ENCODE measurements at places on chromosomes 7 and 10. TPM values are rescaled to one million over a fixed set of nuclear protein-coding genes. Genes with fewer than 3 reads are reported as not detected.
A peak's percentile ranks its signal among the peaks of the same experiment; 100 is the strongest.

- no peak for DNase-seq
- no peaks in the 10 kb centered on the region for H3K36me3 ChIP-seq
- H3K27ac ChIP-seq: peak overlapping the region; percentile 79
- no peaks in the 10 kb centered on the region for H3K27me3 ChIP-seq
- peaks cover 27% of the 10 kb centered on the region for H3K4me1 ChIP-seq
Observed at GRCh38 chr10:660413-660969, 29.0 kb downstream of the DIP2C start.

IFIT1B gene
- total RNA-seq: not detected

DNA sequence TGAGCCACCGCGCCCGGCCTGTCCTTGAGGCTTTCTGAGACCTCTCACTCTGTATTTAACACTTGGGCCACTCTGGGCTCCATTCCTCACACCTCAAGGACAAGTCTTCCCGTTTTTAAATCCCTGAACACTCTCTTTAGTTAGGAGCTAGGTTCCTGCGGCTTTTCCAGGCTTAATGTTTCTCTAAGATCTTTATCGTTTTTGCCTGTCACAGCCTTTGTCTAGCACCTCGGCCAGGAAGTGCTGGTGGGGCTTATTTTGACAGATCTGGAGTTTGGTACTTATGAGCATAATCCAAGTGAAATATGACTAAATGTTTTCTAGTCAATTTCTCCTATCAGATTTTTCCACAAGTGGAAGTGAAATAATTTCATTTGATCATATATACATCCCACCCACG, 186.6 kb downstream of the DPY19L1 start:
- H3K36me3 ChIP-seq: no peaks in the 10 kb centered on the region
- no peak for DNase-seq
- no peak overlapping the region for H3K27ac ChIP-seq
- H3K27me3 ChIP-seq: no peaks in the 10 kb centered on the region

DNA sequence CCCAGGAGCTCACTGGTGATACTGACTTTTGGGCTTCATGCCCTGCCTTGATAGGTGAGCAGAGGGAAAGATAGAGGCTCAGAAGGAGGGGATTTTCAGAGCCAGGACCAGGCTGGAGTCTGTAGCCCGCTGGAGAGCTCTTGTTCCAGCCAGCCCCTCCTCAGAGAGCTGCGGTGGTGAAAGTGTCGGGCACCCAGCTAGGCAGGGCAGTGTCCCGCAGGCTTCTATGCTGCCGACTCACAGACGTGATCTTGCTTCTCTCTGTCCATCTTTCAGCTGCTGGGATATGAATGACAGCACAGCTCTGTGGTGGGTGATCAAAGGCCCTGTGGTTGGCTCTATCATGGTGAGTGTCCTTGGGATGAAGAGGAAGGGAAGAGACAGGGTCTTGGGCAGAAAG, 35.2 kb downstream of the ADCYAP1R1 start:
- H3K4me3 ChIP-seq: no peak overlapping the region
- no peaks in the 10 kb centered on the region for H3K36me3 ChIP-seq
- H3K27ac ChIP-seq: no peak overlapping the region
- H3K27me3 ChIP-seq: no peaks in the 10 kb centered on the region
- peaks cover 5% of the 10 kb centered on the region for H3K4me1 ChIP-seq

LBX1 gene
- total RNA-seq: not detected

OR9A2 gene
- total RNA-seq: not detected

DNA sequence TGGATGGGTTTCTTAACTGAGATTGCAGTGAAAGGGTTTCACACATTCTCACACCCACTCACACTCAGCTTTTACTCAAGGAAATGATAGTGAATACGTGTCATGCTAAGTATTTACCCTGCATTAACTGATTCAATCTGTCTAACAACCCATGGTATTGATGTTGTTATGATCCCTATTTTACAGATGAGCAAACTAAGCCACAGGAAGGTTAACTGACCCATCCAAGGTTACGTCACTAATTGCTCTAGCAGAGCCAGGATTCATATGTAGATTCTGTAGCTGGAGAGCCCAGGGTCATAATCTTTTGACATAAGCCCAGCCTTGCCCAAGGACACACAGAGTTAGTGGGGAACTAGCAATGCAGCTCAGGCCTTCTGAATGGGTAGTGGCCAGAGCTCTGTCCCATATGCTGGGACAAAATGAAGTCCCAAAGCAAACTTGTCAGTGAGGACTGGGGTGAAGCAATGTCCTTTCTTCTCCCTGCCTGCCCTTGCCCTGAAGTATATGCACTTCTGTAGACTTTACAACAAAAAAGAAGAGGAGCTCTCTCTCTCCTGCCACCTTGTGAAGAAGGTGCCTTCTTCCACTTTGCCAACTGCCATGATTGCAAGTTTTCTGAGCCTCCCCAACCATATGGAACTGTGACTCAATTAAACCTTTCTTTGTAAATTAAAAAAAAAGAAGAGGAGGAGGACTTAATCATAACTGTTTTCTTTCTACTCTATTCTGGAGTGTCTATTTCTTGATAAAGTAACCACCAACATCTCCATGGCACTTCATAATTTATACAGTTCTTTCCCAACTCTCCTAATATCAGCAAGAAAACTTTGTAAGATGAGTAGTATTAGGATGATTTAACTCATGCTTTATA, 4.9 kb upstream of the CYP3A7 start:
- no peak overlapping the region for H3K27ac ChIP-seq
- no peaks in the 10 kb centered on the region for H3K27me3 ChIP-seq
- H3K4me3 ChIP-seq: no peak overlapping the region
- H3K36me3 ChIP-seq: no peaks in the 10 kb centered on the region

DNA sequence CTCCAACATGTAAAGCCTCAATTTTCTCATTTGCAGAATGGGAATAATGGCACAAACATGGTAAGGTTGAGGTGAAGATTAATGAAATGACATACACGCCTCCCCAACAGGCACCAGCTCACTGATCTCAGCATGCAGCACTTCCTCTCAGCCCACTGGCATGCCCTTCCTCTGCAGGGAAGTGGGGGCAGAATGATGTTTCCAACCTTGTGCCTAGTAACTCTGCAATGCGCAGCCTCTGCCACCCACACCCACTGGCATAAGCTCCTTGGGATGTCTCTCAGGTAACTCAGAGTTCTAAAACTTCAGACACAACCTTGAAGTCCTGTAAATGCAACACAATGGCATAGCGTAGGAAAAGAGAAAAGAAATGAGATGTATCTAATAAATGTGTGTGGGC, 540.7 kb downstream of the HTR7 start:
- H3K27me3 ChIP-seq: no peaks in the 10 kb centered on the region
- no peak overlapping the region for H3K27ac ChIP-seq
- no peaks in the 10 kb centered on the region for H3K36me3 ChIP-seq
- H3K4me3 ChIP-seq: no peak overlapping the region

ARHGEF35 gene
- 4.4 TPM for total RNA-seq

PAX4 gene
- total RNA-seq: not detected

DNA sequence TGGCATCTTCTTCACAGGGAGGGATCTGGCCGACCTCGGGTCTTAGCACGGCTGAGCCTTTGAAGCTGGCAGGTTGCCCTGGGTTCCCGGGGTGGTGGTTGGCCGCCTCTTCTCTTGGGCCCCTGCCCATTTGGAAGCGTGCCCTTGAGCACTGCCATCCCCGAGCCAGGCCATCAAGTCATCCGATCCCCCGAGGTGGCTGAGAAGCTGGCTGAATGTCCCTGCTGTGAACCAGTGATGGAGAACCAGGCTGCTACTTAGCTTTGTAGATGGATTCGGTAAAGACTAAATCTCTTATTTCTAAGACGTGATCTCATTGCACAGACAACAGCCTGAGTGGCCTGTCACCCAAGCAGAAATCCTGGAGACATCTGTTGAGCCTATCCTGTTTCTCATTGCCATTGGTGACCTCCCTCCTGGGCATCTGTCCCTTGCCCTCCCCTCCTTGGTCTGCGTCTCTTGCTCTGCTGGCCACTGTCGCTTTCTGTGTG, 74.3 kb downstream of the GRK5 start:
- DNase-seq: peak; percentile 16
- H3K36me3 ChIP-seq: no peaks in the 10 kb centered on the region
- no peaks in the 10 kb centered on the region for H3K27me3 ChIP-seq
- H3K4me3 ChIP-seq: no peak overlapping the region
- H3K27ac ChIP-seq: no peak overlapping the region
- peaks cover 5% of the 10 kb centered on the region for H3K4me1 ChIP-seq

DNA sequence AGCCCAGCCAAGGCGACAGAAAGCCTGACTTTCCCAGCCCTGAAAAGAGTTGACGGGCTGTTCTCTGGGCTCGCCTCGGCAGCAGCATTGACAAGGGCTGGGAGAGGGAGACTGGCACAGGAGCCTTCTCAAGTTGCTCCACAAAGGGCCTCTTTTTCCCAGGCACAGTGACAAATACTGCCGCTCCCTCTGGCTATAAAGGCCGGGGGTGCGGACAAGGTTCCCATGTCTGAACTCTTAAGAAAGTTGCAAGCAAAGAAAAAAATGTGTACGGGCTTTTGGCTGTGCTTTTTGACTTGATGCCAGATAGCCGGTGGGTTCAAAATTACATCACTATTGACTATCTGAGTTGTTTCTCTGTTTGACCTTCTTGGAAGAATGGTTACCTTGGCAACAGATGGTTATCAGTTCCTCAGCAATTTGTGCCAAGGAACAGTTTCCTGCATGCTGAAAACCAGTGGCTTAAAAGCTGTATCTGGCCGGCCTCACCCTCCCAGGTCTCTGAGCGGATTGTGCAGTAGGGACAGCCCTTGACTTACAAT, 115.9 kb upstream of the EEPD1 start:
- DNase-seq: peak; percentile 93
- peaks cover 18% of the 10 kb centered on the region for H3K4me1 ChIP-seq
- no peaks in the 10 kb centered on the region for H3K36me3 ChIP-seq
- H3K27ac ChIP-seq: peak overlapping the region; percentile 59
- H3K27me3 ChIP-seq: no peaks in the 10 kb centered on the region
- H3K4me3 ChIP-seq: no peak overlapping the region

DNA sequence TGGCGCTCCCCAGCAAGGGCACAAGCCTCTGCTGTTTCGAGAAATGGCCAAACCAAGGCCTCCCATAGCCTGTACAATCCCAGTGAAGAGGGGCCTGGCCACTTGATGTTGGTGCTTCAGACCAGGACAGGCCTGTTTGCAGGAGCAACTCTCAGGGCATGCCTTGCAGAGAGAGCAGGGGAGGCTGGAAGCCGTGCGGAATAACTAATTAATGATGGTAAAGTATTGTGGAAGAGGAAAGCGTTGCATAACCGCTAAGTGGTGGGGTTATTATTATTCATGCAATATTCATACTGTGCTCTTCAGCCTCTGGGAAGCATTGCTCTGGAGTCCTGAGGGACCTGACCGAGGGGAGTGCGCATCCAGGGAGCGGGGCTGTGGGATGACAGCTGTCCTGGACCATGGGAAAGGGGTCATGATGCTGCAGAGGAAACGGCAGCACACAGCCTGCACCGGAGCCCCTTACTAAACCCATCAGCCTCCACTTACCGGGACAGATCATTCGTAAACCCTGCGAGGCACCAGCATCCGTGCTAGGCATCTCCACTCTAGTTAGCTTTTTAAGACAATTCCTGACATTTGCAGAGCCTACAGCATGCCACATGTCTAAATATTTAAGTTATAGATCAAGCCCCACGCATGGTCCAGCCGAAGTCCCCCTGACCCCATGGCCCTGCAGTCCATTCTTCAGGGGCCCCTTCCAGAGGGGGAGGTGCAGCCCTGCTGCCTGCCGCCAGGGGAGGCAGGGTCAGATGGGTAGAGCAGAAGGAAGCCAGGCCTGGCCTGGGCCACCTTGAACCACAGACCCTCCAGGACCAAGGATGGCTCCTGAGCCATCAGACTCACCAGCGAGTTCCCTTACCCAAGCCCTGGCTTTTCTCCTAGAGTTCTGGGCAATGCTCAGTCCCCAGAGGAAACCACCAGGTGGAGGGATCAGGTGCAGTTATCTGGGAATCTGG, 11.6 kb downstream of the TMEM273 start:
- no peak overlapping the region for H3K4me3 ChIP-seq
- DNase-seq: no peak
- peaks cover 15% of the 10 kb centered on the region for H3K4me1 ChIP-seq
- no peaks in the 10 kb centered on the region for H3K36me3 ChIP-seq
- no peaks in the 10 kb centered on the region for H3K27me3 ChIP-seq
- H3K27ac ChIP-seq: peak overlapping the region; percentile 74

UPK3B gene
- not detected for total RNA-seq

- H3K4me1 ChIP-seq: peaks cover 14% of the 10 kb centered on the region
- no peaks in the 10 kb centered on the region for H3K27me3 ChIP-seq
- no peak overlapping the region for H3K27ac ChIP-seq
- no peaks in the 10 kb centered on the region for H3K36me3 ChIP-seq
Observed at GRCh38 chr7:41922373-41922772, 219.5 kb upstream of the INHBA start.

DNA sequence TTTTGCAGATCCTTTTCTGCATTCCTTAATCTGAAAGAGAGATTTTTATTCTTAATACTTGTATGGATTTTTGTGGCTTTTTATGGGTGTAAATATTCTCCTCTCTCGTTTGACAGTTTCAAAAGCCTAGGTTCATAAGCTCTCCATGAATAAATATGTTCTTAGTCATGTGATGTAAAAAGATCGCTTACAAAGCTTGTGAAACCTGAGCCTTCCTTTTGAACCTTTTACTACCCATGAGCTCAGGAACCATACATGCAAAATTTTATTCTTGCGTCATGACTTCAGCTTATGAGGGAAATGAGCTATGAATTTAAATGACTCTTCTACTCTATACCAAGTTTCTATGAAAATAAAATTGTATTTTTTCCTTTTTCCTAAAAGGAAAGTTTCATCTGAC, 98.7 kb downstream of the POLL start:
- DNase-seq: peak; percentile 9
- no peaks in the 10 kb centered on the region for H3K36me3 ChIP-seq
- no peak overlapping the region for H3K27ac ChIP-seq
- H3K4me1 ChIP-seq: no peaks in the 10 kb centered on the region
- peaks cover 15% of the 10 kb centered on the region for H3K27me3 ChIP-seq
- H3K4me3 ChIP-seq: no peak overlapping the region

GRCh38 chr7:30730097-30730496, 21.8 kb upstream of the INMT start:
- H3K27ac ChIP-seq: no peak overlapping the region
- peaks cover 20% of the 10 kb centered on the region for H3K27me3 ChIP-seq
- H3K4me3 ChIP-seq: no peak overlapping the region

DNA sequence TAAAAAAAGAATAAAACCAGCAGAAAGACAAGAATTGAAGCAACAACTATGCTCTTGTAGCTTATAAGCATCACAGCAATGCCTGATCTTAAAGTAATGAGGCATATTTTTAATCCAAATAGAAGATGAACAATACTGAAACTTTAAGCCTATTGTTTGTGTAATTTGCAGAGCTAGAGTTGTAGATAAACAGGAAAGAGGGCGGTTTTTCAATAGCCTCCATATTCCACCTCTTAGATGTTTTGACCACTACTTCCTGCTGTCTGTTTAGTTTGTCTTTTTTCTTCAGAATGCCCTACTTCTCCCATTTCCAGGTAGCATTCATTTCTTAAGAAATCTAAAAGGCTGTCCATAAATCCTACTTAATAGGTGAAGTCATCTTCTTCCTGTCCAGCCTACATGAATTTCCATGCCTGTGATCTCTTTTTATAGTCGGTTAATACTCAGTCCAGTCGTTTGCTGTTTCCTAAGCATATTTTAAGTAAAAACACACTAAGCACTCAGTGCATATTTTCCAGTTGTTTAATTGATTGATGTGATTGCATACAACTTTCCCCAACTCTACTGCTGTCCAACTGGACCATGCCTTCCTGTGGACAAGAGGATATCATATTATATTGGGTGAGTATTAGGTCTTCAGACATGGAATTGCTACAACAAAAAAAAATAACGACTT, 308.1 kb downstream of the TFEC start:
- H3K4me1 ChIP-seq: no peaks in the 10 kb centered on the region
- no peak for DNase-seq
- H3K36me3 ChIP-seq: no peaks in the 10 kb centered on the region

Measured in astrocyte (in vitro differentiated cells and primary cell).